ENCODE measurements at places on chromosomes 12 and 14.
A peak's percentile ranks its signal among the peaks of the same experiment; 100 is the strongest.

DNA sequence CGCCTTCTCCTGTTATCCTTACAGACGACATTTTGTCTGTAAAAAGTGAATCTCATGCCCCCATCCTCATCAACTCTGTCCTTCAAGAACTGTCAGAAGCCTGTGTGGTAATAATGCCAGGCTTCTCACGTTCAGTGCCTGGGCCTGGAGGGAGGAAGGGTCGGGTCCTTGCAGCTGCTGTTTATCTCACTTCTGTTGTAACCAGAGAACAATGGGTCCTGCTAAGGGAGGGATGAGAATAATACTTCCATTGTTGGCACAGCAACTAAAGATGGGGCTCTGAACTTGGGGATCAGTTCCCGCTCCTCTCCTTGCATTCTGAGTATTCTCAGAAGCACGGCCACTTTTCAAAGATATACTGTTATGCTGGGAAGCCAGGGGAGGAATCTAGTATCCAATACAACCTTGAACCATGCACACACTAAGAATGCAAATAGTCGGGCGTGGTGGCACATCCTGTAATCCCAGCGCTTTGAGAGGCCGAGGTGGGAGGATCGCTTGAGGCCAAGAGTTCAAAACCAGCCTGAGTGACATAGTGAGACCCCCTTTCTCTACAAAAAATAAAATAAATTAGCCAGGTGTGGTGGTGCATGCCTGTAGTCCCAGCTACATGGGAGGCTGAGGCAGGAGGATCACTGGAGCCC, 38.8 kb upstream of the NINJ2 start:
- DNase-seq = no peak

DNA sequence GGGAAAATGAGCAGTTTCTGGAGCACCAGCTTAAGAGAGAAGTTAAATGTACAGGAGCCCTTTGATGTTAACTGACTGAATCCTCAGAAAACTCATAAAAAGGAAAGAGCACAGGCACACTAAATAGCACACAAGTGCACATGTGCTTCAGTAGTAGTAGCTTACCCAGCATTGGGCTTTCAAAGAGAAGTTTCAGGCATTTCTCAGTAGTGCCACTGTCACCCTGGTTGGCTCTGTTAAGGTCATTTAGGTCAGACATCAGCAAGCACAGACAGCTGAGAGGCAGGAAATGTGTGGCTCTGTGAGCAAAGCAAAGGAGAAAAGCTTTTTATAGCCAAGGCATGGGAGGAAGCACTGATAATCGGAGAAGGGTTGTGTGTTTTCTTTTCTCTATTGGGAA, 96.3 kb upstream of the HIF1A start:
- DNase-seq = no peak

DNA sequence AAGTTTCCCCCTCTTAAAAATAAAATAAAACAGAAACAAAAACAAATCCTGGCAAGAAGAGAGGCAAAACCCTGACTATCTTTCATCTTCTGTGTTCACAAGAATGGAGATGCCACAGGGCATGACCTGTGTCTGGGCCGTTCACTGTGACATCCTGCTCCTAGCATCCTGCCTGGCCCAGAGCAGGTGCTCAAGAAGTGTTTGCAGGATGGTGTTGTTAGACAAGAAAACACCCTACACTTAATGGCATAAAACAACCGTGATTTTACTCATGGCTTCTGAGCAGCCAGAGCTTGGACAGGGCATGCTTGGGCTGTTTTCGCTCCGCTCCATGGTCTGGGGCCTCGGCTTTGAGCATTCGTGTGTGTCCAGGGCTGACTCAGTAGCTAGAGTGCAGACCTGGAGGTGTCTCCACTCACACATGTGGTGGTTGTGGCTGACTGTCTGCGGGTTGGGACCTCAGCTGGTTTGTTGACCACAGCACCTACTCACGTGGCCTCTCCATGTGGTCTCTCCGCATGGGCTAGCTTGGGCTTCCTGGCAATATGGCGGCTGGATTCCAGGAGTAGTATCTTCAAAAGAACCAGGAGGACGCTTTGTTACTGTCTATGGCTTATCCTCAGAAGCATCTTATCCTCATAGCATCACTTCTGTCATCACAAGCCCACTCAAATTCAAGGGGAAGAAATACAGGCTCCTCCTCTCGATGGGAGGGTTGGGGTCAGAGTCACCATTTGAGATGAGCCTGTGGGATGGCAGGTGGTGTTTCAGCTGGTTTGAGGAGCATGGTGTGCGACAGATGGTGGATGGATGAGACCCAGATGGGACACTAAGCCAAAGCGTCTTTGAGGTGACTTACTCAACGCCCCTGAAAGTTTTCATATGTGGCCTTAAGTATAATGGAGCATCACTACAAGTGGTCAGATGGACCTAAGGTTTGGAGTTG, 33.2 kb upstream of the FZD10 start:
- no peak for DNase-seq

- DNase-seq = peak; percentile 29
Observed at GRCh38 chr14:83071888-83072501, 1538.3 kb upstream of the SEL1L start.

DNA sequence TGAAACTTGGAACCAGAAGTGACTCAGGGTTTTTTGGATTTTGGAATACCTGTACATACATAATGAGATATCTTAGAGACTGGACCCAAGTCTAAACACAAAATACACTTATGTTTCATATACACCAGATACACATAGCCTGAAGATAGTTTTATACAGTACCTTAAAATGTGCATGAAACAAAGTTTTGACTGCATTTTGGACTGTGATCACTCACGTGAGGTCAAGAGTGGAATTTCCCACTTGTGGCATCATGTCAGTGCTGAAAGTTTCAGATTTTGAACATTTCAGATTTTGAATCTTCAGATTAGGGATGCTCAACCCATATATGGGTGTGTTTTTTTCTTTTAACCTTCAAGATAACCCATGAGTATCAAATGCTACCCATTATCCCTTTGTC, 6.6 kb downstream of the SBNO1 start:
- DNase-seq = no peak

DNA sequence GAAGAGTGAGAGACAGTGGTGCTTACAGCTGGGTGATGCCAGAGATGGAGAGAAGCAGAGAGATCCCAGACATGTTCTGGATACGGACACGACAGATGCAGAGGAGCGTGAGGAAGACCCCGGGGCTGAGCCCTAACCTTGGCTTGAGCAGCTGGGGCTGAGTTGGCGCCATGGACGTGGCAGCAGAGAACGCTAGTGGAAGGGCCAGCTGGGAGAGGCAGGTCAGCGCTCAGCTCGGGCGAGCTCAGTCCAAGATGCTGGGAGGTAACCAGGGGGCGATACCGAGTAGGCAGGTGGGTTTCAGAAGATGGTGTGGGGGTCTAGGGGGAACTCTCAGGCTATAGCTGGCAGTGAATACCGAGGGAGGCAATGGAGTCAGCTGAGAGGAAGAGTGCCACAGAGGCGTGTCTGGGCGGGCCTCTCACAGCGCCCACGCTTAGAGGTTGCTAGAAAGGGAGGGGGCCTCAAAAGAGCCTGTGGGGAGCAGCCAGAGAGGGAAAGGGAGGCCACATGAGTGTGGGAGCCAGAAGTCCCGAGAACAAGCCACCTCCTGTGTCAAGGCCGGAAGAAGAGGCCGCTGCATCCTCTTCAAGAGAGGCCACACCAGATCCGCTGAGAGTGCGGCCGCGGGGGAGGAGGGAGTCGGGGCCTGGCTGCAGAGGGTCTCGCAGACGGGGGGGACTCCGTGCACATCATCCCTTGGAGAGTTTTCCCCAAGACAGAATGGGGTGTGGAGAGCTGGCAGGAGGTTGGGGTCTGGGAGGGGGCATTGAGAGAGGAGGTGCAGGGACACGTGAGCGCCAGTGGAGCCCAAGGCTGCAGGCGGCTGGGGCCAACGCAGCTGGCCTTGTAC, 57.0 kb upstream of the DIO3 start:
- no peak for DNase-seq

DNA sequence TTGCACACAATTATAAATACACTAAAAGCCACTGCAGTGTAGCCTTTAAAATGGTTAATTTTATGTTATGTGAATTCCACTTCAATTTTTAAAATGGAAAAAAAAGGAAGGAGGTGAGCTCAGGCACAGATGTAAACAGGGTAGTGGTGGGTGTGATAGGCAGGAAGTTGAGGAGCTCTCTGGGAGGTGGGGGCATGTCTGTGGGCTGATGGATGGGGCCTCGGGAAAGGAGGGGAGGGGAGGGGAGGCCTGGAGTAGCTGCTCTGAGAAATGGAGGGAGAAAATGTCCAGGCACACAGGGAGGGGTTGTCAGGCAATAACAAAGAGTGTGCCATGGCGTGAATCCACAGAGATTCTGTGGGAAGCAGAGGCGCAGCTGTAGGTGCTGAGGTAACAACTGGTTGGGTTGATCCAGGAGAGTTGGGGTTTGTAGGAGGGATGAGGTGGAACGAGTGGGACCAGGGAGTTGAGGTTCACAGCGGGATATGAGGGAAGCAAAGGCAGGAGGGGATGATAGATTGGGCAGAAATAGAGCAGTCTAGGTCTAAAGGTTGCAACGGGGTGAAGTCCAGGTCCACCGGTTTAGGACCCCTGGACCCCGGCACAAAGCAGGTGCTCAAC, 57.2 kb downstream of the LTBP2 start:
- no peak for DNase-seq

DNA sequence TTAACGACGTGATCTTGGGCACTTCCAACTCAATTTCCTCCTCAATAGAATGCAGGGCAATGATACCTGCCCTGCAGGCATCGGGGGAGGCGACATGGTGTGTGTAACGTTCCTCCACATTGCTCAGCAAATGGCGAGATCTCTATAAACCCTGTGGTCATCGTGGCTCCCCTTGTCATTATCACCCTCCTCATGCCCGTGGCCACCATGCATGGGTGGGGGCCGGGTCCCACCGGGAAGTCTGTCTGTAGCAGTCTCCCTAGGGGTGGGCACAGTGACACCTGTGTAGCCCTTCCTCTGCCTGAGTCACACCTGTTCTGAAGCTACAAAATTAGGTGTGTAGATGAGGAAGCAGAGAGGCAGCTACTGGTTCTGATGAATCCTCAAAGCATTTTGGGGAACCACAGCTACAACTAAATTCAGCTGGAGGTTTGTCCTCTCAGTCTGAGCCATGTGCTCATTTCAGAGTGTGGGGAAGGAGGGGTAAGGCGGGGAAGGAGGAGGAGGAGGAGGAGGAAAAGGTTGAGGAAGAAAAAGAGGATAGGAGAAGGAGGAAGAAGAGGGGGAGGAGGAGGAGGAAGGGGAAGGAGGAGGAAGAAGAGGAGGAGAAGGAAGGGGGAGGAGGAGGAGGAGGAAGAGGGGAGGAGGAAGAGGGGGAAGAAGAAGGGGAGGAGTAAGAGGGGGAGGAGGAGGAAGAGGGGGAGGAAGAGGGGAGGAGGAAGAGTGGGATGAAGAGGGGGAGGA, 11.0 kb upstream of the CACNA2D4 start:
- DNase-seq = no peak

- no peak for DNase-seq
Observed at GRCh38 chr12:82910246-82910893, 223.7 kb downstream of the TMTC2 start.

- DNase-seq = peak; percentile 2
Observed at GRCh38 chr14:37655418-37655817, 60.0 kb downstream of the TTC6 start.

- DNase-seq = no peak
Observed at GRCh38 chr12:32549675-32550079, 129.4 kb upstream of the DNM1L start.

GRCh38 chr12:120821878-120822277, 82.3 kb downstream of the SPPL3 start:
- DNase-seq = no peak

- DNase-seq = no peak
Observed at GRCh38 chr12:38919191-38919590, 13.8 kb upstream of the CPNE8 start.
